CD4-positive, alpha-beta T cell treated with Interleukin-2 at 100 ng/mL for 4 hours (primary cell): ENCODE measurements at places on chromosomes 13 and 19.

- no peak for DNase-seq
Observed at GRCh38 chr13:51959773-51960172, 51.5 kb downstream of the ATP7B start.

DNA sequence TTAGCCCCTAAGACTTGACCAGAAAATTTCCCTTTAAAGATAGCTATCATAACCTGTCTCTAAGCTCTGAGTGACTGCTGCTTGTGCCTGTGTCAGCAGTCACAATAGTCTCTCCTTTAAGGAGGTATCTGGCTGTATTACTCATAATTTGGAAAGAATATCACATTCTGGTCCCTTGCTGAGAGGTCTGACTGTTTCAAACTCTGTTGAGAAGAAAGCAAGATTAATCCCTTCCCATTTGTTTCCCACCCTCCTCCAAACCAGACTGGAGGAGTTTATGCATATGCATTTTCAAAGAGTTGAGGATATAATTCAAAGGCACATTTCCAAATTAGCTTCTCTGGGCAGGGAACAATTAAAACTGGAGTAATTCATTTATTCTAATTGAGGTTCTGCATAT is 2.3 kb downstream of the HTR2A start:
- DNase-seq = no peak

DNA sequence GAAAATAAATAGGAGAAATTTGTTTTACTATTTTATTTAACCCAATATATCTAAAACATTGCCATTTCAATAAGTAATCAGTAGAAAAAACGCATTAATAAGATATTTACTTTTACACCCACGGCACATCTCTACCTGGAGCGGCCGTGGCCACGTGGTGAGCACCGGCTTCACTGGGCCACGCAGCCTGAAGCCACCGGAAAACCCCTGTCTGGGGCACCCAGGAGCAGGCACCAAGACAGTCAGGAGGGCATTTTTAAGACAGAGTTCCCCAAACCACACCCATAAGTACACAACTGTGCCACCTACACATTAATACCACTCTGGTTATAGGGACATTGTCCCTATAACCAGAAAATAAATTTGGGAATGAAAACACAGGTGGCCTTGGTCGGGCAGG is 80.9 kb downstream of the SPACA7 start:
- no peak for DNase-seq

DNA sequence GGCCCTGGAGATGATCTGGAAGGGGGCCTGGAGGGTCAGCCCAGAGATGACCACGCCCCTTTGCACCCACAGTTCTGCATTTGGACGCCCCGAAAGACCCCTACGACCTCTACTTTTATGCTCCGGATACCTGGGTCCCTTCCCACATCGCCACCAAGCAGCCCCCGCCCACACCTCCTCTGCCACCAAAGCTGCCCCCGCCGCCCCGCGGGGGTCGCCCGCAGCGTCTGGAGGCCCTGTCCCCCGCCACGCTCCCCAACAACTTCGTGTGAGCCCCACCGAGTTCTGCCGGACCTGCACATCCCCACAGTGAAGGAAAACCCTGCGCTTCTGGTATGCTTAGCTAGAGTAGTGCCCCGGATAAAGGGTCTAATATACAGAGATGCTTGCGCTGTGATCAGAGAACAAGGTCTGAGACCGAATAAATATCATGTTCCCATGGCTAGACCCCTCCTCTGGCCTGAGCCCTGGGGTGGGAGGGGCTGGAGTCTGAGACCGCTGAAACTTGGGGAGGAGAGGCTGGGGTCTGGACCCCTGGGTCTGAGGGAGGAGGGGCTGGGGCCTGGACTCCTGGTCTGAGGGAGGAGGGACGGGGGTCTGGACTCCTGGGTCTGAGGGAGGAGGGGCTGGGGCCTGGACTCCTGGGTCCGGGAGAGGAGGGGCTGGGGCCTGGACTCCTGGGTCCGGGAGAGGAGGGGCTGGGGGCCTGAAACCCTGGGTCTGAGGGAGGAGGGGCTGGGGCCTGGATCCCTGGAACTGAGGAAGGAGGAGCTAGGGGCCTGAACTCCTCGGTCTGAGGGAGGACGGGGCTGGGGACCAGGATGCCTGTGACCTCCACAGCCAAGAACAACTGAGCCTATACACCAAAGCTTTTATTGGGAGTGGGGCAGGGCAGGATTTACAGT is 3.6 kb downstream of the GFY start:
- DNase-seq = no peak

DNA sequence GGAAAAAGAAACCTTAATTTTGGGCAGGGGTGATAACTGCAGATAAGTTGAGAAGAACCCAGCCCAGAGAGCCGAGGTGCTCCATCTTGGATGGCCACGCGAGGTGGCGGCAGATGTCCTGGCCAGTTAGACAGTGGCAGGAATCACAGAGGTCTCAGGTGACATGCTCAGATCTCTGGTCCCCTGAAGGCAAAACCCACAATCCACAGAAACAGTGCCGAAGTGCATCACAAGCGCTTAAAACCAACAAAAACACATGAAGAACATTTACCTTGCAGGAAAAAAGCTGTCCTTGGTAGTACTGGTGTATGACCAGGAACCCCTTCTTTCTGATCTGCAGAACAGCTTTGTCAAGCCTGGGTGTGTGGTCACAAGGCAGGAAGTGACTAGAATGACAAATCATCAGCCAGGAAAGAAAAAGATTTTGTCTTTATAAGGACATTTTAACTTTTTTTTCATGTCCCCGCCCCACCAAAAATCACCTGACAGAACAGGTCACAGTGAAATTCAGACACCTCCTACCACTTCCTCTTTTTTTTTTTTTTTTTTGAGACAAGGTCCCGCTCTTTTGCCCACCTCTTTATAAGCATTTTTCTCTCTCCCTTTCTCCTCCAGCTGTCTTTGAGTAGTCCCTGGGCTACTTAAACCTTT is at the start of gene LCP1:
TSS of gene LCP1 (minus strand) at position 338 of the 651 bp plus-strand sequence. CDS start 22,515 bp downstream, outside the sequence.
- DNase-seq = peak; percentile 93

- DNase-seq = no peak
Observed at GRCh38 chr13:114151031-114151430, 18.6 kb upstream of the RASA3 start.

- no peak for DNase-seq
Observed at GRCh38 chr13:36919171-36919832, 736 bp downstream of the SMAD9 start.

- no peak for DNase-seq
Observed at GRCh38 chr13:112172641-112173251, 105.8 kb downstream of the SOX1 start.

GRCh38 chr13:45542878-45543277 is 72.7 kb downstream of the ERICH6B start:
- no peak for DNase-seq

GRCh38 chr13:76570510-76570971 is 315.7 kb downstream of the KCTD12 start:
- no peak for DNase-seq

- no peak for DNase-seq
Observed at GRCh38 chr13:27449081-27449603, 1.2 kb downstream of the MTIF3 start.

GRCh38 chr13:47747901-47748300 is 253.2 kb downstream of the SUCLA2 start:
- no peak for DNase-seq

- DNase-seq = no peak
Observed at GRCh38 chr19:33240181-33240771, 14.6 kb upstream of the SLC7A10 start.

DNA sequence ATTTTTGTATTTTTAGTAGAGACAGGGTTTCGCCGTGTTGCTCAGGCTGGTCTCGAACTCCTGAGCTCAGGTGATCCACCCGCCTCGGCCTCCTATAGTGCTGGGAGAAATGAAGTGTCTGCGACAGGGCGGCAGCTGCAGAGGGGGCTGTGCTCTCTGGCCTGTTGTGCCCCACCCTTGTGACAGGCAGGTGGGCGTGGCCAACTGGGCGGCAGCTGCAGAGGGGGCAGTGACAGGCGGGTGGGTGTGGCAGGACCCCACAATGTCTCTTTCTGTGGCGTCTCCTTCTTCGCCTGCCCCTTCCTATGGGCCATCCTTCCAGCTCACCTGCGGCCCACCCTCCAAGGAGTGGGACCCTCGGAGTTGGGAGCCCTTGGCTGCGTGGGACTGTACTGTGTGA is 11.8 kb downstream of the STK11 start:
- DNase-seq = no peak

DNA sequence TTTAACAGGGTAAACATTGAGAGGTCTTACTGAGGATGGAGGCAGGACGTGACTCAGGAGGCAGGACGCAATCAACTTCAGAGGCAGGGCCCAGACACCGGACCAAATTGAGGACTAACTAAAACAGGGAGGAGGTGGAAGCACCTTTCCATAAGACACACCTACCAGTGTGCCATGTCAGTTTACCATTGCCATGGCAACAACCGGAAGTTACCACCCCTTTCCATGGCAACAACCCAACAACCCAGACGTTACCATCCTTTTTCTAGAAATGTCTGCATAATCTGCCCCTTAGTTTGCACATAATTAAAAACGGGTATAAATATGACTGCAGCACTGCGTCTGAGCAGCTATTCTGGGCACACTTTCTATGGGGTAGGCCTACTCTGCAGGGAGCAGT is 53.5 kb upstream of the SOX21 start:
- no peak for DNase-seq

GRCh38 chr19:29121684-29122083 is 91.3 kb downstream of the UQCRFS1 start:
- DNase-seq = no peak

DNA sequence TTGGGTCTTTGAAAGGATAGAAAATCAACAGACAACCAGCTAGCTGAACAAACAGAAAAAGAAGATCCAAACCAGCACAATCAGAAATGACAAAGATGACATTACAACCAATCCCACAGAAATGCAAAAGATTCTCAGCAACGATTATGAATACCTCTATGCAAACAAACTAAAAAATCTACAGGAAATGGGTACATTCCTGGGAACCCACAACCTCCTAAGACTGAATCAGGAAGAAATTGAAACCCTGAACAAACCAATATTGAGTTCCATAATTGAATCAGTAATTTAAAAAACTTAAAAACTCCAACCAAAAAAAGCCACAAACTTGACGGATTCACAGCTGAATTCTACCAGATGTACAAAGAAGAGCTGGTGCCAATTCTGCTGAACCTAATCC is 20.9 kb upstream of the C1QTNF9B start:
- no peak for DNase-seq

DNA sequence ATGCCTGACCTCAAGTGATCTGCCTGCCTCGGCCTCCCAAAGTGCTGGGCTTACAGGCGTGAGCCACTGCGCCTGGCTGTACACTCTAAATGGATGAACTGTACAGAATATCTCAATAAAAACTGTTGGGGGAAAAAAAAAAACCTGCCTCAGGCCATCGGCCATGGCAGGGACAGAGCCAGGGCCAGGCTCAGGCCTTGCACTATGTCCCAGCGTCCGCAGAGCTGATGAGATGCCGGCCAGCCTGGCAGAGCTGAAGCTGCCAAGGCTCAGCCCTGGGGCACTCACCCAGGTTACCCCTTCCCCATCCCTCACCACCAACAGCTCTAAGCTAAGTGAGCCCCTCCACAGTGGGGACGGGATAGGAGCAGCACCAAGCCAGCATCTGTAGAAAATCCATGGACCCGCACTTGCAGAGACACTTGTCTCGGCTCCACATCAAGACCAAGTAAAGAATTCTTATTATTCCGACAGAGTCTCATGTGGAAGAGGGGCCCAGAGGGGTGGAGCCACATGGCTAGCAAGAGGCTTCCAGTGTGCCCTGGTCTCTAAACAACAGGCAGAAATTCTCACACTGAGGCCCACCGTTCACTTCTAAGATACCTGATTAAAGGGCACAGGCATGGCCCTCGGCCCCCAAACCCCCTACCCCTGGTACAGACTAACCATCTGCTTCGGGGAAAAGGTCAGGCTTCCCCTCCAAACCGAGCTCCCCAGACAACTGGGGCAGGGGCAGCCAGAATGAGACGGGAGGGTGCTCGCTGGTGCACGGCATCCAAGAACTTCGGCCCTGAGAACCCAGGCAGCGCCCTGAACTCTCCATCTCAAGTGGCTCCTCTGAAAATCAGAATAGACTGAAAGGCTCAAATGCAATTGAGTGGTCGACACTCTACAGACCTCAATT is 5.8 kb downstream of the PPP6R1 start:
- DNase-seq = no peak
